Nucleus accumbens (tissue), 56 donors: ENCODE measurements at places on chromosomes 6 and 20.

- DNase-seq, result no peak
These were observed 86.3 kb downstream of the NINL start for GRCh38 chr20:25499031-25499430.

DNA sequence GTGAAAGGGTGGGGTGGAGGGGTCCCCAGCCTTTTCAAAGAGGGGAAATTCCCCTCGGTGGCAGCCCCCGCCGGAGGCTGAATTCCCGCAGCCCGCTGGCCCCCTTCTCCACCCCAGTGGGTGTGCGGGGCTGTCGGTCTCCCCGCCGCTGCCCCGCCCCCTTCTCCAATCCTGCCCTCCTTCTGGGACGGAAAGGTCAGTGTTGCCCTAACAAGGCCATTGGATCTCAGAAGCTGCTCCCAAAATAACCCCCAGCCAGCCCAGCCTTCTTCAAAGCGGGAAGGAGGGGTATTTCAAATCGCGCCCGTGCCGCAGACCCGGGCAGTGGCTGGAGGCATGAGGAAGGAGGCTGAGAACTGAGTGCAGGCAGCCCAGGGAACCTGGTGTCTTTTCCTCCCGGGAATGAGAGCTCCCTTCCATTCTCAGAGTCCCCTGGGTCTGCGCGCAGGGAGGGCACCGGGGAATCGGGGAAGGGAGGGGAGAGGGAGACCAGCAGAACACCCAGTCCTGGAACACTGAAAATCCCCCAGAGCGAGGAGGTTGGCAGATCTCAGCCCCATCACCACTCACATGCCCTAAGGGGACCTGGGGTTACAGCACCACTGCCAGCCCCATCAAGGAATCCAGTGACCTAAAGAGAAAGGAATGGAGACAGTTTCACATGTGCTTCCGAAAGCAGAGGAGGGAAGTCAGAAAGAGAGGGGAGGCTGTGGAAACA lies at the start of gene JPH2:
JPH2 (minus strand) TSS at position 135 of the 718 bp plus-strand sequence. CDS start 483 bp downstream, outside the sequence.
- no peak for DNase-seq

- no peak for DNase-seq
These were observed 255.1 kb downstream of the BMP2 start for GRCh38 chr20:7022597-7022996.

DNA sequence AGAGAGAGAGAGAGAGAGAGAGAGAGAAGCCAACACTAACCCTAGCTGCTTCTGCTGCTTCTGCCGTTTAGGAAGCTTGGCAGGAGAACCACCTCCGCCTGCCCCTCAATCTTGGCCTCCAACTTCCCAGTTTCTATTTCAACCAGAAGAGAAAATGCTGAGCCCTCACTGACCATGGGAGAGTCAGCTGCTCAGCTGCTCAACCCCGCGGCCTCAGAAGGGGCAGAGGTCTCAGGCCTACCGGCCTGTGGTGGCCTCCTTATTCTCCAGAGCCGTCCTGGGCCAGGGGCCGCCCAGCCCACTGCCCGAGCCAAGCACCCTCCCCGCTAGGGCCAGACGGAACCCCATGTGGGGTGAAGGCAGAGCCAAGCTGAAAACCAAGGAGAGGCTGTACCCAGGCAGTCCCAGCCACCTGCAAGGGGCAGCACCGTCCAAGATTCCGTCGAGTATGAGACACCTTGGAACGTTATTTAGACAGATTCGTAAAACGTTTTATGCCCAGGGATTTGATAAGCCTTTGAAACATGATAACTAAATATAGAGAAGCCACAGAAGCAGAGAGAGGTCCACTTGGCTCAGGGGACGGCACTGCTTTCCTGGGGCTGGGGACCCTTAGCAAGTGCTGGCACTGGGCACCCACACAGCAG lies 116.6 kb downstream of the DLL1 start:
- no peak for DNase-seq
